Naive B cell (primary cell): ENCODE measurements at places on chromosomes 1 and 21. TPM values are rescaled to one million over a fixed set of nuclear protein-coding genes. Genes with fewer than 3 reads are reported as not detected.

DNA sequence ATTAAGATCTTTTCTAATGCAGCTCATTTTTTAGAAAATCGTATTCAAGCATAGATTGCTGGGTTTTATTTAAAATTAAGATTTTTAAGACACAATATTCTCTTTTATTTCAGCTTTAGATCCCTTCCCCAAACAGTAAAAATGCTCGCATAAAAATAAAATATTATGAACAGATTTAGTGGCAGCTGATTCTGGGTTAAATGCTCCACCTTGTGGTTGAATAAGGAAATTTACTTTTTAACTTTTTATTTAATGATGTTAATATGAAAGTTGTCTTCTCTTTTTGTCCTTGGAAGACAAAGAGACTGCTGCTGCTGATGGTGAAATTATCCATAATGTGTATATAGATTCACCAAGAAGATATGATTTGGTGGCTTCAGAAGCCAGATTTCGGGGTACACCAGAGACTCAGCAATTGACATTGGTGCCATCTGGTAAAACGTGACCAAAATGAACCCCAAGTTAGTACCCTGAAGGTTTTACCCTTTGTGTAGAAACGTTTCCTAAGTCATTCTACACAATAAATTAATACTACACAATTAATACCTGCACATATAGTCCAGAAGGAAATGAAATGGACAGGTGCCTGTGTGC is 128.0 kb downstream of the ADAMTS1 start:
- no peak for DNase-seq
- H3K27ac ChIP-seq = no peak overlapping the region
- H3K4me3 ChIP-seq = no peak overlapping the region
- no peaks in the 10 kb centered on the region for H3K36me3 ChIP-seq

- no peak overlapping the region for H3K27ac ChIP-seq
- H3K4me3 ChIP-seq = no peak overlapping the region
- DNase-seq = no peak
- no peaks in the 10 kb centered on the region for H3K4me1 ChIP-seq
- H3K27me3 ChIP-seq = no peaks in the 10 kb centered on the region
- H3K36me3 ChIP-seq = no peaks in the 10 kb centered on the region
Observed at GRCh38 chr1:73100216-73100615, 817.9 kb upstream of the NEGR1 start.

Gene PRDM16
- not detected for polyA plus RNA-seq

DNA sequence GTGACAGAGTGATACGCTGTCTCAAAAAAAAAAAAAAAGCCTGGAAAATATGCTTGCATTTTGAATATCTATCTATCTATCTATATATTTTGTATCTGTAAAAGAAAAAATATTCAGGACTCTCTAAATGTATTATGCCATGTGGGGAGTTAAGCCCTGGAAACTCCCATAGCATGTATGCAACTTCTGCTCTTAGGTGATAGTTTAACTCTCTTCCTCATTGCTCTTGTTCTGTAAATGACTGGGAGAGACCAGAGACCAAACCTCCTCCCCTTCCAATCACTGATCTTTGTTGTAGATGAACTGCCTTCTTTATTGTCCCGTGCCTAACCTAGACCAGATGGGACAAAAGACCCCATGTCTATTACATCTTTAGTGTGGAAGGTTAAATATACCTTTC is 37.6 kb upstream of the CAMTA1 start:
- H3K27ac ChIP-seq = no peak overlapping the region
- H3K27me3 ChIP-seq = peaks cover 21% of the 10 kb centered on the region
- no peaks in the 10 kb centered on the region for H3K36me3 ChIP-seq
- peaks cover 12% of the 10 kb centered on the region for H3K4me1 ChIP-seq
- DNase-seq = no peak

DNA sequence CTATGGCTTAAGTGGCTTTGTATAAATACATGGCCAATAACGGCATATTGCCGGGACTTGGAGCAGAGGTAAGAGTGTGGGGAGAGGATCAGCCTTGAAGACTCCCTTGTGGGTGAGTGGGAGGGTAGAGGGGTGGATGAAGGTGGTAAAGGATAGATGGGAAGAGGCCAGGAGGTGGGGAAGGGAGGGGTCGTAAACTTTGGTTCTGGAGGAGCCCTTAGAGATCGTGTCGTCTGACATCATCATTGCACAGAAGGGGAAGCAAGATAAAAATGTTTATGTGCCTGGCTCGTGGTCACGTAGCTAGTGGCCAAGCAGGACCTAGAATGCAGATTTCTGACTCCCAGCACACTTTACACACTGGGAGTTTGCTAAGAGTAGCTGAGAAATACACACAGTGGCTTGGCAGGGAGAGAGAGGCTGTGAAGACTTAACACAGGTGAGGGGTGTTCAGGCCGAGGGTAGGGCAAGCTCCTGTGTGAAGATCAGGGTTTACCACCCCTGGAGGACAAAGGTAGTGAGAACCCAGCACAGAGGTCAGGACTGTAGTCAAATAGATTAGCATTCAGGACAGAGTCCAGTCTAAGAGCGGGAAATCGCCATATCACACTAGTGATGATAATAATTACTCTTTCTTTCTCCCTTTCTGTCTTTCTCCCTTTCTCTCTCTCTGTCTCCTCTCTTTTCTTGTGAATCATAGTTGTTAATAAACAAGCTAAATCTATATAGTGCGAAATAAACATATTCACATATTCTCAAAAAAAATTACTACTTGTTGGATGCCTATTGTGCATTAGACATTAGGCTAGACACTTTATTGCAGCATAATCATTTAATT is 75.5 kb downstream of the LRRC8D start:
- no peak overlapping the region for H3K4me3 ChIP-seq
- H3K4me1 ChIP-seq = peaks cover 36% of the 10 kb centered on the region
- no peak for DNase-seq
- H3K36me3 ChIP-seq = no peaks in the 10 kb centered on the region
- no peak overlapping the region for H3K27ac ChIP-seq
- H3K27me3 ChIP-seq = no peaks in the 10 kb centered on the region

- DNase-seq = no peak
- no peak overlapping the region for H3K4me3 ChIP-seq
- peaks cover 14% of the 10 kb centered on the region for H3K27me3 ChIP-seq
Observed at GRCh38 chr1:94060720-94061119, 60.2 kb downstream of the ABCA4 start.

GRCh38 chr1:164101802-164102201 is 457.2 kb upstream of the PBX1 start:
- no peak for DNase-seq
- no peak overlapping the region for H3K4me3 ChIP-seq
- no peaks in the 10 kb centered on the region for H3K36me3 ChIP-seq
- no peaks in the 10 kb centered on the region for H3K27me3 ChIP-seq
- H3K4me1 ChIP-seq = no peaks in the 10 kb centered on the region
- H3K27ac ChIP-seq = no peak overlapping the region

- no peak overlapping the region for H3K27ac ChIP-seq
- H3K4me3 ChIP-seq = no peak overlapping the region
- no peaks in the 10 kb centered on the region for H3K36me3 ChIP-seq
- no peak for DNase-seq
- H3K27me3 ChIP-seq = no peaks in the 10 kb centered on the region
Observed at GRCh38 chr1:23123528-23123927, 45.1 kb downstream of the LUZP1 start.

GRCh38 chr1:180253585-180254495 is 23.8 kb downstream of the LHX4 start:
- peaks cover 79% of the 10 kb centered on the region for H3K27me3 ChIP-seq
- no peak overlapping the region for H3K27ac ChIP-seq
- H3K4me3 ChIP-seq = no peak overlapping the region
- DNase-seq = no peak

DNA sequence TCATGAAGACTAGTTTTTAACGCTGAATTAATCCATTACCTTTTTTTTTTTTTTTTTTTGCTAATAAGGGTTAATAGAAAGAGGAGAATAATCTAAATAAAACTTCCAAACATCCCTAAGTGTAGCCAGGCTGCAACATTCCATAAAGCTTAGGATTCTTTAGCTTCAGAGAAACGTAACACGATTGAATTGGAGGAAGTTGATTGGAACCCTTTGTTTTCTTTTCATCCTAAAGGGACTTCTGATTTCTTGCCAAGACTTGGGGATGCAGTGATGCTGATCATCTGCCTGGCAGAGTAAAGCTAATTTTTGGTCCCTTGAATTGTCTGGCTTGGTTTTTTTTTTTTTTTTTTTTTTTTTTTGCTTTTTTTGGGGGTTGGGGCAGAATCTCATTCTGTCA is 142.9 kb downstream of the VPS13D start:
- H3K27me3 ChIP-seq = no peaks in the 10 kb centered on the region
- peaks cover 35% of the 10 kb centered on the region for H3K36me3 ChIP-seq
- H3K4me1 ChIP-seq = no peaks in the 10 kb centered on the region
- DNase-seq = no peak

DNA sequence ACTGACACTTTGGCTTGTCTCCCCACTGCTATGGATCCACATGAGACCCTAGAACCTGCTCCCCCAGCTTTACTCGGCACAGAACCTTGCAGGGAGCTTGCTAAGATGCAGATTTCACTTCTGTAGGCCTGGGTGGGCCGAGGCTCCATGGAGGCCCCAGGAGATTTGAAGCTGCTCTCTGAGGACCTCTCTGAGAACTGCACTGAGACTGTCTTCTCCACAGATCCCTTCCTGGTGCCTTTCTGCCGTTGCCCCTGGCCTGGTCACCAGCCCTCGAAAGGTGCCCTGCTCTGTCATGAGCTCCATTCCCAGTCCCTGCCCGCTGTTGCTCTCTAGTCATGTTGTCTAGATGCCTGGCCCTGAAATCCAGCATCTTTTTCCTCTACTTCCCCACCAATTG is 588.4 kb downstream of the AJAP1 start:
- no peak overlapping the region for H3K4me3 ChIP-seq
- no peak for DNase-seq
- no peaks in the 10 kb centered on the region for H3K36me3 ChIP-seq
- peaks cover 4% of the 10 kb centered on the region for H3K27me3 ChIP-seq
- no peaks in the 10 kb centered on the region for H3K4me1 ChIP-seq
- H3K27ac ChIP-seq = no peak overlapping the region

DNA sequence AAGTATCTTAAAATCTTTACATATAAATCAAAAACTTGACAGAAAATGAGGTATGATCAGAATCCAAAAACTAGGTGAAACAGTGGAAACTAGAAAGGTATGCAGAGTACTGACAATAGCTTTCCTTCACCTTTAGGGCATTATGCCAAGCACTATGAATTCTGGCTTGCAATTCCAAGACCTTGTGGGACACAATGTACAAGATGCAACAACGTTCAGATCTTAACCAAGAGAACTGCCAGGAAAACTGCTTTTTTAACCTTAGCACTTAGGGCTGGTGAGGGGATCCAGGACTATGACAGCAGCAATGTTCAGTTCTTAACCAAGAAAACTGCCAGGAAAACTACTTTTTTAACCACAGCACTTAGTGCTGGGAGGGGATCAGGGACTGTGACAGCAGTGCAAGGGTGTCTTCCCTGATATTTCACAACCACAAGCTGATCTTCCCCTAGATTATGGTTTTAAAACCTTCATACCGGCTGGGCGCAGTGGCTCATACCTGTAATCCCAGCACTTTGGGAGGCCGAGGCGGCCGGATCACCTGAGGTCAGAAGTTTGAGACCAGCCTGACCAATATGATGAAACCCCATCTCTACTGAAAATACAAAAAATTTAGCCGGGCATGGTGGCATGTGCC is 22.3 kb downstream of the FOXJ3 start:
- DNase-seq = no peak
- H3K27me3 ChIP-seq = no peaks in the 10 kb centered on the region
- H3K27ac ChIP-seq = no peak overlapping the region
- H3K36me3 ChIP-seq = peaks cover 8% of the 10 kb centered on the region
- H3K4me1 ChIP-seq = peaks cover 62% of the 10 kb centered on the region

DNA sequence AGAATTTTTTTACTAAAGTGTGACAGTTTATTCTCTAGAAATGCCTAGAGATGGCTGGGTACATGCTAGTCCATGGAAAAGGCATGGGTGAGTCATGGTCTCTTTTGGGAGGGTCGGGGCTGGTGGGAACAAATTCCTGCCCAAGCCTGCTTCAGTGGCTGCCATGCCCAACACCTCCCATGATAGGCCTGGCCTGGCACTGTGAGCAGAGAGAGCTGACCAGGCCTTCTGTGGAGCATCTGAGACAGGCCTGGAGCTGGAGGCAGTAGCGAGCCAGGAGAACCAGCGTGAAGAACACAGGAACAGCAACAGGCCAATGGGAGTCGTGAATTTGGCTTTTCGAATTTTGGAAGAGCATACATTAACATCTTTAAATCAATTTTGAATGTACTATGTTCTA is 209.2 kb downstream of the SDCCAG8 start:
- no peaks in the 10 kb centered on the region for H3K4me1 ChIP-seq
- no peak overlapping the region for H3K27ac ChIP-seq
- no peaks in the 10 kb centered on the region for H3K27me3 ChIP-seq

Gene TRIM17
- polyA plus RNA-seq = 0.27 TPM

Gene PODN
- not detected for polyA plus RNA-seq

- no peak overlapping the region for H3K27ac ChIP-seq
- no peaks in the 10 kb centered on the region for H3K36me3 ChIP-seq
- peaks cover 24% of the 10 kb centered on the region for H3K27me3 ChIP-seq
- no peak overlapping the region for H3K4me3 ChIP-seq
- H3K4me1 ChIP-seq = peaks cover 16% of the 10 kb centered on the region
Observed at GRCh38 chr1:206949641-206950040, 3.4 kb upstream of the PIGR start.

Gene SLC30A1
- 1.00 TPM for polyA plus RNA-seq
